Ascending aorta (tissue), 2 donors: ENCODE measurements at places on chromosomes 2 and 18. TPM values are rescaled to one million over a fixed set of nuclear protein-coding genes. Genes with fewer than 3 reads are reported as not detected.

RBM43 gene
- total RNA-seq, result 0.96 TPM

TTR gene
- total RNA-seq, result 5.2 TPM

CRYGB gene
- not detected for total RNA-seq

FAM228A gene
- total RNA-seq, result not detected

CCDC148 gene
- not detected for total RNA-seq

- H3K4me1 ChIP-seq, result peaks cover 18% of the 10 kb centered on the region
- no peak overlapping the region for H3K4me3 ChIP-seq
- no peak overlapping the region for H3K27ac ChIP-seq
Measured at GRCh38 chr2:239806758-239807434, 218.2 kb downstream of the NDUFA10 start.

GRCh38 chr2:32714521-32714920, 86.7 kb downstream of the TTC27 start:
- DNase-seq, result no peak
- peak overlapping the region; percentile 80 for H3K27ac ChIP-seq
- no peaks in the 10 kb centered on the region for H3K27me3 ChIP-seq
- H3K36me3 ChIP-seq, result no peaks in the 10 kb centered on the region

DNA sequence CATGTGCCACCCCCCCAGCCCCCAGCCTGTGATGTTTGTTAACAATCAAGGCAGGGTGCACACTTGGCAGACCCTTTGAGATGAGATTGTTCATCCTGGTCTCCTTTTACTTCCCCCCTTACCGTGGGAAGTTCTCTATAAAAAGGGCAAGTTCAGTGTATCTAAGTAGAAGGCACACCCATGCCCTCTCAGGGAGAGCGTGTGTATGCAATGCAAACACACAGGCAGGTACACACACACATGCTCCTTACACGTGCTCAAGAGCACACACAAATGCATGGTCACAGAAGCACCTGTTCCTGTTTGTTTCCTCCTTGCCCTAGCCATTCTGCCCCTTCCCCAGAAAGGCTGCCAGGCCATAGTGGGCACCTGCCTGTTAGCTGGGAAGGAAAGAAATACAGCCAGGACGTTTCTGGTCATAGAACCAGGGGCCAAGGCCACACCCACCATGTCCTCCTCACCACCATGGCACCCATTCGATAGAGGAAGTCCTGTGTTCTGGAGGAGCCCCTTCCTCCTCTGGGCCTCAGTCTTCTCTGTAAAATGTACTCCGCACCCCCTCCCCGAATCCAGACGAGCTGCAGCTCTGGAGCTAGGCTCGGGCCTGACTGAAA, 3.1 kb downstream of the ATOH8 start:
- peak overlapping the region; percentile 98 for H3K27ac ChIP-seq
- peaks cover 18% of the 10 kb centered on the region for H3K4me1 ChIP-seq
- no peaks in the 10 kb centered on the region for H3K27me3 ChIP-seq
- peak overlapping the region; percentile 94 for H3K4me3 ChIP-seq
- H3K36me3 ChIP-seq, result peaks cover 36% of the 10 kb centered on the region

DNA sequence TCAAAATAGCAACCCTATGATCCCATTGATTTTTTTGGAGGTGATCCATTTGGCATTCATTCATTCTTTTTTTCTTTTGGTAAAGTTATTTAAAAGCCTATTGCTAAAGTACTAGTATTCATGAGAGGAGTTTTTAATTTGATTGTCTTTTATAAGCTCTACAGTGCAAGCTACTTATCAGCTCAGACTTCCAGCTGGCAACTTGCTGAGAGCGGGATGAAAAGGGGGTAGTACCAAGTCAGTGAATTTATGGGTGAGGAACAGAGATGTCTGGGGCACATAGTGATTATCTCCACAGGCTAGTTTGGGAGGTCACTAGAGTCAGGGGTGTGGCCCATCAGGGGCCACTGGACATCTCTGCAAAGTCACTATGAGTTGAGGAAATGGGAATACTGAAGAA, 202.4 kb downstream of the PIK3C3 start:
- H3K4me1 ChIP-seq, result no peaks in the 10 kb centered on the region
- no peak for DNase-seq
- no peak overlapping the region for H3K4me3 ChIP-seq

DNA sequence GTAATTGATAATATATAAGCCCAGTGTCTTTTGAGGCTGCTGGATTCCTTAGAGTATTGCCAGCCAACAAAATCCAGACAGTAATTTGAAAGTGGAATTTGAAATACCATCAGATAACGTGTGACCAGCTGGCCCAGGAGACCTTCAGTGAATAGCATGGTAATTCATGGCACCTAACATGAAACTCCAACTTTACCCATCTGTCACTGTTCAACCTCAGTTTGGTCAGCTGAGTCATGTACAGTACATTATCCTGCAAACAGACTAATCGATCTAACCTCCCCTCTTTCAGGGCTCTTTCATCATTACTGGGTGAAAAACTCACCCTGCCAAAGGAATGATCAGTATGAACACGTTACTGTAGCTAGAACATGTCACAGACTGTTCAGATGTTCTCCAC, 230.6 kb downstream of the DOK6 start:
- H3K36me3 ChIP-seq, result no peaks in the 10 kb centered on the region

- H3K27ac ChIP-seq, result no peak overlapping the region
- no peaks in the 10 kb centered on the region for H3K27me3 ChIP-seq
- no peaks in the 10 kb centered on the region for H3K36me3 ChIP-seq
- H3K4me1 ChIP-seq, result no peaks in the 10 kb centered on the region
- no peak for DNase-seq
Measured at GRCh38 chr2:145841973-145842372, 1322.1 kb upstream of the ZEB2 start.

- peak; percentile 81 for DNase-seq
- H3K27ac ChIP-seq, result no peak overlapping the region
- H3K27me3 ChIP-seq, result no peaks in the 10 kb centered on the region
- H3K4me1 ChIP-seq, result no peaks in the 10 kb centered on the region
- no peak overlapping the region for H3K4me3 ChIP-seq
Measured at GRCh38 chr2:179422037-179422643, 157.5 kb upstream of the SESTD1 start.

- no peak overlapping the region for H3K4me3 ChIP-seq
- no peaks in the 10 kb centered on the region for H3K4me1 ChIP-seq
- no peak overlapping the region for H3K27ac ChIP-seq
- no peaks in the 10 kb centered on the region for H3K27me3 ChIP-seq
- no peaks in the 10 kb centered on the region for H3K36me3 ChIP-seq
- no peak for DNase-seq
Measured at GRCh38 chr2:144099780-144100377, 420.0 kb downstream of the ZEB2 start.

DNA sequence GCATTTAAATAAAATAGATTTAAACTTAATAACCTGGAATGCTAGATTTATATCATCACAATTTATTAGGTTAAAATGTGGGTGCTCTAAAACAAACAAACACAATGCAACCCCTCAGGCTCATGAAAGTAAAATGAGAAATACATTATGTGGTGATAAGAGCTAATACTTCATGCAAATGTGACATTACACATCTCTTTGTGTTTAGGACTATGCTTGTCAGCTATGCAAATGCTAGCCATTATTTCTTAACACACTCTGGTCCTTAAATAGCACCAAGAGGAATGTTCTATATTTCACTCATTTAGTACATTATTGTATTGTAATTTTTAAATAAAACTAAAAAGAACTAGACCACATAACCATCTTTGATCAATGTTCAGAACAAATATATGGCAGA, 627.6 kb downstream of the DPP10 start:
- H3K4me1 ChIP-seq, result no peaks in the 10 kb centered on the region
- H3K27ac ChIP-seq, result no peak overlapping the region
- H3K4me3 ChIP-seq, result no peak overlapping the region
- no peaks in the 10 kb centered on the region for H3K27me3 ChIP-seq

DNA sequence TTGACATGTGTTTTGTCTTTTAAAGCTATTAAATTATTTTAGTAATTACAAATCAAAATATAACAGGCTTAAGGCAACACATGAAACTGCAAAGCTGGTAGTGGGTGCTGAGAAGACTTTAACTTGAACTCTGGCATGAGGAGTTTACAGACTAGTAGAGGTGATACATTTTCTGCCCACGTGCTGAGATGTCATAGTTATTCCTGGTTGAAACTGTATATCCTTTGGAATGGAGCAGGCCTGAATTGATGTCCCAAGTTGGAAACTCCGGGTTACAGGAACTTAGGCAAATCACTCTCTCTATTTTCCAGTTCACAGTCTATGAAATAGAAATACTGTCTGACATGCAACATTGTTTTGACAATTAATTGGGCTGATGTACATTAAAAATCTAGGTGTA, 177.1 kb upstream of the NOL4 start:
- H3K4me3 ChIP-seq, result no peak overlapping the region
- DNase-seq, result no peak
- H3K4me1 ChIP-seq, result no peaks in the 10 kb centered on the region
- H3K27me3 ChIP-seq, result no peaks in the 10 kb centered on the region
- H3K27ac ChIP-seq, result no peak overlapping the region

DNA sequence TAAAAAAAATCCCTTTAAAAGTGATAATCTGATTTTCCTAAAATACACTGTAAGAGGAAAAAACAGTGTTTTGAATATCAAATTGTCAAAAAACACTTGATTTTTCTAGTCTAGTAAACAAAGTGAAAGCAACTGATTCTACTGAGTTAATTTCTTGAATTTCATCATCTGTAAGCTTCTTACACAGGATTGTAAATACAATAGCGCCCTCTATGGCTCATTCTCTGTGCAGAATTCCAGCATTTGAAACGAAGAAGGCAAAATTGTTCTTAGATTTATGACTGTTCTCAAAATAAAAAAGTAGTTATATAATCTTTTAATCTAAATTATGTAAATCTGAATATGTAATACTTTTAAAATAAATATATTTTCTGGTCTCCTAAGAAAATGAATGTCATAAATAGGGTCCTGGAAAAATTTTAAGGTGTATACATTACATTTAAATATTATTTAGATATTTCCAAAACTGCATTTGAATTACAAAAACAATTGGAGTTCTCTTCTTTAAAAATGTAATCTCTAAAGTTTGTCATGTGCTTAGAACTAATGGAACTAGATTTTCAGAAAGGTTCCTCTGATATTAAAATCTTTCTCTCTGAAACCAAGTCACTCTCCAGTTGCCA, 176.9 kb upstream of the MC4R start:
- no peak overlapping the region for H3K4me3 ChIP-seq
- H3K27me3 ChIP-seq, result no peaks in the 10 kb centered on the region
- H3K27ac ChIP-seq, result no peak overlapping the region
- DNase-seq, result no peak
- H3K4me1 ChIP-seq, result no peaks in the 10 kb centered on the region
- H3K36me3 ChIP-seq, result no peaks in the 10 kb centered on the region

DNA sequence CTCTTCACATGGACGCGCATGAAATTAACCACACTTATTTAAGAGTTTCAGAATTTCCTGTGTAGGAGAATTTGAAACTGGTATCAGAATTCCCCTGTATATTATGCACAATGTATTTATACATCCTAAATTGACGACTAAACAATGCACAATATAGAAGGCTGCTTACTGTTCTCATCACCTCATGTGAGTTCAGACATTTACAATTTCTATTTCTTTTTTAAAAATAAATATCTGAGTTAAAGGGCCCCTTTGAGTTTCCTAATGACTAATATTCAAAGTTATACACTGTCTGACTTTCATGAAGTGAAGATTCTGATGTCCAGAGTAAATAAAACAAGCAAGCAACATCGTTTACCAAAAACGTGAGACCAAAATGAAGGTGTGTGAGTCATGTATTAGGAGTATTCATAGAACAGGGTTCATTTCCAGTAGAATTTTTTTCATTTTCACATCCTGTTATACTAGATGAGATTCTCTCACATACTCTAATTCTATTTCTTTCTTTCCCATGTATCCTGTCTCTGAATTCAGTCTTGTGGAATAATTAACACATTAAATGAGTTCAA, 406.2 kb downstream of the NUP35 start:
- no peak overlapping the region for H3K4me3 ChIP-seq
- no peaks in the 10 kb centered on the region for H3K27me3 ChIP-seq
- DNase-seq, result no peak
- no peaks in the 10 kb centered on the region for H3K4me1 ChIP-seq
- H3K27ac ChIP-seq, result no peak overlapping the region

- no peaks in the 10 kb centered on the region for H3K4me1 ChIP-seq
- no peak overlapping the region for H3K4me3 ChIP-seq
Measured at GRCh38 chr2:222613715-222614331, 42.1 kb downstream of the FARSB start.

DNA sequence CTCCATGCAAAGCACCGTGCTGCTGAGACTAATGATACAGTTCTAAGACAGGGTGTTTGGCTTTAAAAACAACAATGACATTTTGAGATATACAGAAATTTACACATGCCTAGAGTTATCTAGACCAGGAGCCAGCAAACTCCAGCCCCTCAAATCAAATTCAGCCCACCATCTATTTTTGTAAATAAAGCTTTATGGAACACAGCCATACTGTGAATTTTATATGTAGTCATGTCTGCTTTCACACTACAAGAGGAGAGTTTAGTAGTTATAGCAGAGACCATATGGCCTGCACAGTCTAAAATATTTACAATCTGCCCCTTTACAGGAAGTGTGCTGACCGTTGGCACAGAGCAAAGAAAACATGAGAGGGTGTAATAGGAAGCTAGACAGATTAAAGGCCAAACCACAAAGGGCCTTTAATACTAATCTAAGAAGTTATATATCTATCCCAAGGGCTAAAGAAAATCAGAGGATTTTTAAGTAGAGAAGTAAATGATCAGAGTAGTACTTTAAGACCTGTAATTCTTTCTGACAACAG, 39.4 kb downstream of the NBAS start:
- DNase-seq, result no peak
- H3K4me1 ChIP-seq, result no peaks in the 10 kb centered on the region
- H3K27ac ChIP-seq, result no peak overlapping the region
